ENCODE measurements at places on chromosomes 1 and 21. TPM values are rescaled to one million over a fixed set of nuclear protein-coding genes. Genes with fewer than 3 reads are reported as not detected.

The FMO2 gene
- total RNA-seq = not detected

The SMPDL3B gene
- 0.26 TPM for total RNA-seq

The TRIM58 gene
- 0.25 TPM for total RNA-seq

The GJA5 gene
- total RNA-seq = 0.26 TPM

The FMOD gene
- total RNA-seq = 63.0 TPM

The GJB5 gene
- not detected for total RNA-seq
